ENCODE measurements at places on chromosomes 7 and 10.

DNA sequence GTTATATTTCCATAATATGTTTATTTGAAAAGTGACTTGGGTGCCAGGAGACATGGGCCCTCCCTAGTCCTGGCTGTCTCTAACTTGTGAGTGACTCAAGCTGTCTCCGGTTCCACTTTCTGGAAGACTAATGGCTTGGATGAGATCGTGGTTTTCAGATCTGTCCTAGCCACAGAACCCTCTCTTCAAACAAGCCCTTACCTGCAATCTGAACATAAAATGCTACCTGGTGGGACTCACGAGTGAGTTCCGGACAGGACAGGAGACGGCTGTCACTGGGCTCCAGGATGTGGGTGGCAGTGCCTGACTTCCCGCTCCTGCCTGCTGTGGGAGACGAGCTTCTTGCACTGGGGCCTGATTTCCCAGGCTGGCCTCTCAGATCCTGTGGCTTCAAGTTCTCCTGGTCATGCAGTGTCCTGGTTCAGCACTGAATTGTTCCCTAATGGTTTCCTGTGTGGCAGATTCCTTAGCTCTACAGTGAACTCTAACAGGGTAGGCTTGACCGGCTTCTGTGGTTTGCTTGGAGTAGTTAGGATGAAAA, 26.0 kb upstream of the PFKFB3 start:
- DNase-seq = no peak

DNA sequence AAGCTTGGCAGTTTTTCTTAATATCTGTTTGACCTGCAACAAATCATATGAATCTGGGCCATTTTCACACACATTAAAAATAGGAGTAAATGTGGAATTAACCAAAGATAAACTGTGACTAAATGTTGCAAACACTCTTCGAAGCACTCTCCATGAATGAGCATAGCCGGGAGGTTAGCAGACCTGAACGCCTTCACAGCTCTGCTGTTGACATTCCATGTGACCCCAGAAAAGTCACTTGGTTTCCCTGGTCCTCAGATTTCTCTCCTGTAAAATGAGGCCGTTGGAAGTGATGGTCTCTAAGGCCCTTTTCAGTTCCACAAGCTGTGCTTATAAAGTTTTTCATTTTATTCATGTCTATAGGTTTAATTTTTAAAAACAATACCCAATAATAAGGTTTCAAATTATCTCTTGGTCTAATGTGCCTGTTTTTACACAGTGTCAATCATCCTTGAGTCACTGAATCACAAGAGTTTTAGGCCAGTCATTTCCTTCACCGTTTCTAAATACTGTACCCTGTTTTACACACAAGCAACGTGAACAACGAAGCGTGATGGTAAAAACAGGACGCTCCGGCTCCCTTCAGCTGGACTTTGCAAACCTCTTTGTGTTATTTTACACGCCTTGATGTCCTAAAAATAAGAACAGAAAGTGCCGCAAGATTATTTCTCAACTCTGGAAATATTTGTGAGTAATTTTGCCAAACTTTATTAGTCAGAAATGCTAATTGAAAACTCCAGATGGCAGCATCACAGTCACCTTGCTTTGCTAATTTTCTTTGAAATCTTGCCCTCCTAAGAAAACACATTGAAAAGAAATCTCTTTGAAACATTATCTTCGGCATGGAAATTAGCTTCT, 38.6 kb upstream of the MET start:
- DNase-seq = peak; percentile 89

GRCh38 chr10:126558881-126559280, 111.6 kb downstream of the C10orf90 start:
- no peak for DNase-seq

GRCh38 chr7:20299647-20300312, 30.9 kb upstream of the ITGB8 start:
- DNase-seq = peak; percentile 10

- DNase-seq = peak; percentile 39
These were observed at the start of gene ZNF488 for GRCh38 chr10:47384148-47384921. TSS of gene ZNF488 (minus strand) at chr10:47384293. CDS start at chr10:47368829, 15,464 bp downstream.

Data from CD14-positive monocyte (primary cell).